ENCODE measurements at places on chromosomes 3 and 15.

- DNase-seq: no peak
Measured at GRCh38 chr3:4850211-4850927, 128.9 kb upstream of the BHLHE40 start.

DNA sequence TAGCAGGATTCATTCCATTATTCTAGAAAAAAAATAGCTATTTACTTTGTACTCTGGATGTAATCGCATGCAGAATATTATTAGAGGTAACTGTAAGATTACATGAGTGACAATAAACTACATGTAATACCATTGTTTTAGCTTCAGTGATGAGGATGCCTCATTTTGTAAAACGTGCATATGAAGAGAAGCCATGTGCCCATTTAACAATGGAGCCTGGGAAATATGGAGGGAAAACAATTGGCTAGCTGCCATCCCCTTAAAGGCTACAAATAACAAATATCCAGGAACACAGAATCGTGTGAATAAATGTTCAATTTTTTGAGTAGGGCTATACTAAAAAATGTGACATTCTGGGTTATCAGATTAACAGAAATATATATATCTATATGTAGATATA is 151.1 kb downstream of the SAMMSON start:
- DNase-seq: no peak

- DNase-seq: no peak
Measured at GRCh38 chr3:82891028-82891427, 1129.6 kb upstream of the GBE1 start.

DNA sequence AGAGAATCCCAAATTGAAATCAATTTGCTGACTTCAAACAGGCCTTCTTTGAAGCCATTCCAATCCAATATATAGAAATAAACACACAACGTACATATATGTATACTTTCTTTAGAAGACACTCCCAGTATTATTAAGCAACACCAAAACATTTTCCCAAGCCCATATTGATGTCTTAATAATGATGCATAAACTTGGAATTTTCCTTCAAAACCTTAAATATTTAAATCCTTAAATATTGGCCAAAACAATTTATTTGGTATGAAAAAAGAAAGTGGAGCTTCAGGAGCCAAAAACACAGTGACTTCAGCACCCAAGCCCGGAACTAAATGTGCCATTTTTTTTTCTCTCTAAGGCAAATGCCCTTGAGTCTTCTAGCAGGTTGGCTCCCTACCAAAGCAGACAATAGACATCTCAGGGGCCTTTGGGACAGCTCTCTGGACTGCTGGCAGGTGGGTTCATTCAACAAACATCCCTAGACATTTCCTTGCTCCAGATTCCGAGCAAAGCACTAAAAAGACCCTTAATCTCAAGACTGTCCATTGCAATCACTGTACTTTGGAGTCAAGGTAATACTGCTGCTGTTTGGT is 384.7 kb downstream of the NTRK3 start:
- no peak for DNase-seq

- DNase-seq: no peak
Measured at GRCh38 chr3:86175593-86176444, 815.1 kb downstream of the VGLL3 start.

DNA sequence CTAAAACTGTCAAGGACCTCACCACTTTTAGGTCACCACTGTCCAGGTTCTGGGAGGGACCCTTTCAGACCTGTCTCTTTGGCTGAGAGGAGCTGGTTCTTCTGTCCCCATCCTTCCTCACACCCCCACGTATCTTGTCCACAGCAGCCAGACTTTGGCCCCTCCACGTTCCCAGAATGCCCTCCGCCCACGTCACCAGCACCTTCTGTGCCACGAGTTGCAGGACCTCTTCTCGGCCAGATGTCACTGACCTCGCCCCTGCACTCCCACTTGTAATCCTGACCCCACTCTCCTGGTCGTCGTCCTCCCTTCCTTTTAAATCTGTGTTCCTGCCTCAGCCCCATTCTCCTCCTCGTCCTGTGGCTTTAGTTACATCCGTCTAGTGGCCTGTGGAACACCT is 22.6 kb upstream of the SEC13 start:
- no peak for DNase-seq

DNA sequence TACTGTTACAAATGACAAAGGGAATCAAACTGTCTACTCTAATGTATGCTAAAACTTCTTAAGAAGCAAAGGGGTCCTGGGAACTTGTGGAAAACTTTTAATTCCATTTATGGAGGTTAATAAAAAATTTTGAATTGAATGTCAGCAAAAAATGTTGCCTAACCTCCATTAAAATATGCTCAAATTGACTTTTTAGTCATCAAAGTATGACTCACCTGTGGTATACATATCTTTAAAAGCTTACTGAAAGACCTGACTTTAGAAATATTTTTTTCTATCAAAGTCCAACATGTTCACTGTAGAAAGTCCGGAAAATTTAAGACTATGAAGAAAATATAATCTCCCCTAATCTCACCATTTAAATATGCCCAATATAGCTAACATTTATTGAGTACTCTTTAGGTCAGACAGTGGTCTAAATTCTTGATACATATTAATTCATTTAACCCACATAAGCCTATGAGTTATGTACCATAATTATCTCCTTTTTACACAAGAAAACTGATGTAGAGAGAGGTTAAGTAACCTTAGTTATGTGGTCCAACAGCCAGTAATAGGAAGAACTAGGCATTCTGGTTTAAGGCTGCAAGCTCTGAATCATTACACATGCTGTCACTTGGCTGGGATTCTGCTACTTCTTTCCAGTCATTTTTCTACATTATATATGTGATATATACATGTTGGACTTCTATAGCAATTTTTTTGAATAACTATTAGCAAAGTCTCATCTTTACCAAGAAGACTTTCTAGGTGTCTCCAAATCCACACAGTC is 83.6 kb downstream of the PDZRN3 start:
- no peak for DNase-seq

DNA sequence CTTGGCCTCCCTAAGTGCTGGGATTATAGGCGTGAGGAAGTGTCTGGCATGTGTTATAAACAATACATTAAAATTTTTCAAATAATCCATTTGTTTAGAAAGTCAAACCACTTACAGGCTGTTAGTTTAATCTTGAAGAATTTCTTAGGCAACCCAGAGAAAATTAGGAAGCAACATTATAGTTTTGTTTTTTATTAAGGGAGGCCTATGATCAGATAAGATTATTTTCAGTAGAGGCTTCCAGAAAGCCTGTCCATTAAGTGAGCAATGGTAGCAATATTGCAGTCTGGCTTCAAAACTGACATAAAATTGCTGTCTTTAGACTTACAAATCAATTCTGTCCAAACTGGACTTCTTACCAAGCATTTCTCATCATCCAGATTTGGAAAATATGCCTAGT is 49.6 kb downstream of the CD47 start:
- DNase-seq: no peak

- DNase-seq: no peak
Measured at GRCh38 chr3:111151438-111151837, 79.8 kb downstream of the NECTIN3 start.

DNA sequence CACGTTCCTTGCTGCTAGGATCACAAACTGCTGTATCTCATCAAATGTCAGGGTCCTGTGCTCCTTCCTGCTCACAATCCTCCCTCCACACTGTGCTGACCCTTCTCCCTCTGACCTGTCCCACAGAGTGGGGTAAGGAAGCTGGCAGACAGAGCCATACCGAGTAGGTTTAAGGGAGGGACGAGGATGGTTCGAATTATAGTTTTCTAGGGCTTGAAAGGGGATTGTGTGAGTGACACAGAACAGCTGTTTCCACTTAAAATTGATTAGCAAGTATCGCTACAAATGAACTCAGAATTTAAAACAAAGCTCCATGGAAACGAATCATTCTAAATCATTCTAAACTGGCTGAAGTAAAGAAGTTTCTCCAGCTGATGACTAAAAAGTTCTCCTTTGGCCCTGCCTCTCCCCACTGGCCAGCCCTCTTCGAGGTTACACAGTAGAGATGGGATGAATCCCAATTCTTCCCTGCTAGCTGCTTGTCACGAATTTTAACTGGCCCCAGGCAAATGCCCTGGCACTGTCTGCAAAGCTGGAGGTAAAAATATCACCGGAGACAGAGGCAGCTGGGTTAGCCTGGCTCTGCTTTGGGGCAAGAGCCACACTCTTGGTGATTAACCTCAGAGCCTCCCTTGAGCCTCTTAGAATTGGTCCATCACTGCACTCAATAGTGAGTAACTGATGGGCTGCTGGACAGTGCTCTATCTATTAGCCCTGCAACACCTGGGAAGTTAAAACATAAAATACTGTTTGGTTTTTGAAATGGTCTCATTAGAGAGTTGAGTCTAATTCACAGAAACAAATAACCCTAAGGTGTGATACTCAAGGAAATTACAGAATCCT is 194.9 kb downstream of the CHST2 start:
- DNase-seq: no peak

DNA sequence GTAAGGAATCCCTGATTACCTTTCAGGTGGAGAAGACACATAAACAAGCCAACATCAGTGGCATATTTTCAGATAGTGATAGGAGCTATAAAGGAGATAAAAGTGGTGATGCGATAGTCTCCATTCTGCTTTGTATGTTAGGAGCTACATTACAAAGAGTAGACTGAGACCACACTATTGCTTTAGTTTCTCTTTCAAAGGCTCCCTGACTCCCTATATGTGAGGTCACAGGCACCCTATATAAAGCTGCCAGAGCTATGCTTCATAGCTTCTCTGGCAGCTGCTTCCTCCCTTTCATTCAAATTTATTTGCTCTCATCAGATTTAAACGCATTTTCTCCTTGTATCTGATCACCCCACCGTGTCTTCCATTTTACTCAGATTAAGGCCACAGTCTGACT is 466.6 kb downstream of the IL5RA start:
- DNase-seq: no peak

- no peak for DNase-seq
Measured at GRCh38 chr3:173552526-173552925, 155.0 kb downstream of the NLGN1 start.

GRCh38 chr15:32908135-32908801 is 190.5 kb downstream of the GREM1 start:
- DNase-seq: no peak

DNA sequence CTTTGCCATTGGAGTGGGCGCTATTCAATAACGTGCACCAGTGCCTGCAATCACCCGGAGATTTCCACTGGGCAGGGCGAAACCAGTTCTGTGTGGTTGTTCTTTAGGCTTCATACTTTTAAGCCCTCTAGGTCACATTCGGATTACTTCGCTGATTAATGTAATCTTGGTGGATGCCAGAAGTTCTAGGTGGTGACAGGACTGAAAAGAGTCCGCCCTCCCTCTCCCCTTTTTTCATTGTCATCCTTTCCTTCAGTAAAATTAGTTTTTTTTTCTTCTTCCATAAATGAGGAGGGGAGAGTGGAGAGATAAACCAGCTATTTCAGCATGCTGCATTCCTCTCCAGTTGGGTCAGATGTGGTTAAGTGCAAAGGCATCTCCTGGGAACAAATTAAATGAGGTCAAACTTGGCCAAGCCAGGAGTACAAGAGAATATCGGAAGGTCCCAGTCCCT is 2.3 kb upstream of the SLC2A2 start:
- DNase-seq: no peak

DNA sequence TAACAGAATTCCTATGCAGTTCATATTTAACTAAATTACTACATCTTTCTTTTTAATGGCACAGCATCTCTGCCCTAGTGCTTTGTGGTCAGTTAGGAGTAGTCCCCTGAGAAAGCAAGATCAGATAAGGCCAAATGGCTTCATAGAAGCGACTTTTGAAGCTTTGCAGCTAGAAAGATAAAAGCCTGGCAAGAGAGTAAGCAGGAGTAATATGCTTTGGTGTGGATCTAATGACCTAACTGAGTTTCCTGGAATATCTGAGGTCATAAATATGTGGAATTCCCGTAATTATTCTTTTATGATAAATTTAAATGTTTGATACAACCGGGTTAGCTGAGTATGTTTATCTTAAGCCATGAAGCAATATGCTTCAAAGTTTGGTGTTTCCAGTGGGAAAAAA is 374.9 kb upstream of the LRRC3B start:
- no peak for DNase-seq
